ENCODE measurements at places on chromosomes 12 and 14.

DNA sequence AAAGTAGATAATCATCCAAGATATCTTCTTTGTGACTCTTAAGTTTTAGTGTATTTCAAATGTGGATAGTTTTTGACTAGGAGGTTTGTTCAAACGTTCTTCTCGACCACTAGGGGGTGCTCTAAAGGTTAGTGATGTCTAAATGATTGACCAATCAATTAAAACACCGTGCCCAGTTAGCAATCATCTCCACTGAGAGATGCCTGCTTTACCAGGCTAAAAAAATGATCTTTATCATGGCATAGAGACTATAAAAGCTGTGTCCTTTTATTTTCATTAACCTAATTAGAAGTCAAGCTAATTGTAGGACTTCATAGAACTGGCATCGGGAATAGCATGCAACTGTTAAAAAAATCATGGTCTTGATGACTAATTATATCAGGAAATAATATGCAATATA, 153.9 kb downstream of the PRKCH start:
- DNase-seq: no peak

- DNase-seq: no peak
These were observed 2.6 kb downstream of the KRT82 start for GRCh38 chr12:52403561-52403960.

DNA sequence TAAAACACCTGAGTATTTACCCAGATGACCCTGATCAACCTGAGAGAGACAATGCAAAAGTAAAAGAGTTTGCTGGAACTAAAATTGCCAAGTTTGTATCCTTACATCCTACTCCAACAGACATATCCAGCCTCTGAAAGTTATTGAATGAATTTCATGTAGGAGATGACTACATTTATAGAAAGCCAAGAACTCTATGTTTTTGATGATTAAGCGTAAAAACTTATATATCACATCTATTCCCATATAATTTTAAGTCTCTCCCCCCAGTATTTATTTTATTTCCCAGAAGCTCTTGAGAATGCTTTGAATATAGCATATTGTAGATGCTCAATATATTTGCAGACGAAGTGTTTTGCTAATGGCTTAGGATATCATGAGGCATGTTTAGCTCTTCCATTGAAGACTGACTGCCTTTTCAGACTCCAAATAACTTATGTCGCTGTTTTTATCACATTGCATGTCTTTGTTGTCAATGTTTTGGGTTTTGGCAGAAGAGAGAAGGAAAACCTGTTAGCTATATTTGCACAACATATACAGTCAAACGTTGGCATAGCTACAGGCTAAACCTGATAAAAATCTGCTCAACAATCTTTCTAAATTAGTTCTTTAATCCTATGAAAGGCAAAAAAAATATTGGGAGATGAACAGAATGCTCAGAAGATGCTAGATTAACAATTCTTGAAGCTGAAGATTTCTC, 213.6 kb downstream of the DIO2 start:
- DNase-seq: no peak

GRCh38 chr14:22908601-22909000, 10.3 kb downstream of the RBM23 start:
- DNase-seq: no peak

- no peak for DNase-seq
These were observed 23.9 kb downstream of the LRRK2 start for GRCh38 chr12:40248585-40249297.

DNA sequence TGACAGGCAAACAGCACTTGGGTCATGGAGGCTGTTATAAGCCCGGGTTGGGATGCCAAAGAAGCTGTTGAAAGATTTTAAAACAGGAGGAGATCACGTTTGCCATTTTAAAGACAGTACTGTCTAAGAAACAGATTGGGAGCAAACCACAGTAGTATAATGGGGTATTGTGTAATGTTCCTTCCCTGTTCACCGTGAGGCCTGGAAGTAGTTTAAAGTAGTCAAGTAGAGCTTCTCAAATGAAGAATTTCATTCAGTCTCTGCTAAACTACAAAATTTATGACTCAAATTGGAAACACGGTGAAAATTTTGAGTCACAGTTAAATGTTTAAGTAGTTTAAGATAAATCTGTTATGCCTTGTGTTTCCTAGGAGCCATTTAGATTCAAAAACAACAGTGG, 35.8 kb downstream of the ATP2A2 start:
- DNase-seq: no peak

GRCh38 chr12:89370850-89371249, 18.5 kb upstream of the DUSP6 start:
- DNase-seq: no peak

DNA sequence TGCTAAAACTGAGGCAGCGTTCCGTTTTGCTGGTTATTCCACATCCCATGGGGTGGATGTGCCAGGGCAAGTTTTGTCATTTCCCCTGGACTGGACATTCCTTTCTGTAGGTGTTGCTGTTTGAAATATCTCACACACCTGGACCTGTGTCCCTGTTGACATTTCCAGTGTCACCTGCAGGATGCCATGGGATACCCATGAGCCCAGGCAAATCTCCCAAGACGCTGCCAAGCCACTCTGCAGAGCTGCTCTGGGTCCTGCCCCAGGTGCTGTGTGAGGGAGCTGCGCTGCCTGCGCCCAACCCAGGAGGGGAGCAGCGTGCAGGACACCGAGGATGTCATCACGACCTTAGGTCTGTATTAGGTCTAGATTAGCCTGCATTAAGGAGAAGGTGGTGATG, 5.2 kb upstream of the PACS2 start:
- DNase-seq: no peak

- DNase-seq: no peak
These were observed 34.9 kb upstream of the CTDSP2 start for GRCh38 chr12:57881475-57881874.

DNA sequence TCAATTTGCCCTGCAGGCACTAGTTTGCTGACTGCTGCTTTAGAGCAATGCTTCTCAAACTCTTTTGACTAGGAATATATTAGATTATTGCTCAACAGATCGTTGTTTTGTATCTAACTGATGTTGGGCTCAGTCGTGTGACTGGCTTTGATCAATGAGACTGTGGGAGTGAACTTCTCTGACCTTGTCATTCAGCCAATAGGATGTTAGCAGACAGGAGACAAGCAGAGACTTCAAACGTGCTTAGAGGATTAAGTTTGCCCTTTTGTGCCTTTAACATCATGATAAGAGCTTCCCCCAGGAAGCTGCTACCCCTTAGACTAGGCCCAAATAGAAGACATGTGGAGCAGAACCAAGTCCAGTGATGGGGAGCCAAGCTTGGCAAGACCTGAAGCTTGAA, 76.7 kb upstream of the ELK3 start:
- no peak for DNase-seq

DNA sequence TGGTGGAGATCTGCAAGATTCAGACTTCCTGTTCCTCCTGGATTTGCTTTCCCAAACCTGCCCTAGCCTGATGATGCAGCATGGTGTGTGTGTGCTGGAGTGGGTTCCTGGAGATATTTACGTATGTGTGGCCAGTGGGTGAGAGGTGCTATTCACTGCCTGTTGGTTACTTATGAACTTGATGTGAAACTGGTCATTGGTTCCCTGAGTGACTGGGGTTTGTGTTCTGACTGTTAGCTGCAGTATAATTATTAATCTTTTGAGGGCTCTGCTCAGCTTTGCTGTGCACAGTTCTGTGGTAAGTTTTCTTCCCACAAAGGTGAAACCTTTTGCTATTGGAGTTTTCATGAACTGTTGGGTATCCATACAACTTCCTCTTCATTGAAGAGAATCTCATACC, 541.8 kb upstream of the FBXO33 start:
- no peak for DNase-seq

DNA sequence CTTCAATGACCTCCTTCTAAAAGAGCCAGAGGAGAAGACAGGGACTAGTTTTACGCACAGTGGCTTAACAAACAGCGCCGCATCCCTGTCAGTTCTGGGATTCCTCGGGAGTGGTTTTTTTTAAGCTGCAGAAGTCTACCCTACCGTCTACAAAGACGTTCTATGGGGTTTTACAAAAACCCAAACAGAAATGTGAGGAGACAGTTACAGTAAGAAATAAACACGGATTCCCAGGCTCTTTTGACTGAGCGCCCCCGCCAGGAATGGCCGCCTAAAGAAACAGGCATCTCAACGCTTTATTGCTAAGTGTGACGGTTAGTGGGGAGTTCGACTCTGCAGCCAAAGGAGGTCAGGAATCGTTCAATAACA, 484 bp downstream of the ALKBH1 start:
- peak; percentile 2 for DNase-seq

DNA sequence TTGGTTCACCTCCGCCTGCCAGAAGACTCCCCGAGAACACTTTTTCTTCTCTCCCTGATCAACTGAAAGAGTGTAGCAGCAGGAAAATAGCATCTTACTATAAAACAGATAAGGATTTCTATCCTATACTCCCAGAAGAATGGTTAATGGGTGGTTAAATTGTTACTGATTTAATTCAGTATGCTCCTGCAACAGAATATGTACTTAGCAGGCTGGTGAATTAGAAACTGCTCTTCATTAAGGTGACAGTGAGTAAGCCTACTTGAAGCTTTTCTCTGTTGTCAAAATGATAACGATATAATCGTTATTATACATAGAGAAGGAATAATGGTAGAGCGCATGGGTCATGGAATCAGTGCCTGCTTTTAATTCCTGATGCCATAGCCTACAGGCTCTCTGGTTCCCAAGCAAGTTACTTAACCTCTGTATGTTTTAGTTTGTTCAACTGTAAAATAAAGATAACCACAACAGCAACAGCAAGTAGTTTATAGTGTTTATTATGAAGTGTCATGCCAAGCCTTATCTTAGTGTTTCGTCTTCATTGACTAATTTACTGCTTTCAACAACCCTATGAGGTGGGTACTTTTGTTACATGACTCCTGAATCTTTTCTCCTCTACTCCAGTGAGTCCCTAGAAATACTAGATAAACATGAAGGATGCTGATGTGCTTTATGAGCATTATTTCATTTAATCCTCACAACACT, 392.6 kb downstream of the CCDC91 start:
- DNase-seq: no peak

DNA sequence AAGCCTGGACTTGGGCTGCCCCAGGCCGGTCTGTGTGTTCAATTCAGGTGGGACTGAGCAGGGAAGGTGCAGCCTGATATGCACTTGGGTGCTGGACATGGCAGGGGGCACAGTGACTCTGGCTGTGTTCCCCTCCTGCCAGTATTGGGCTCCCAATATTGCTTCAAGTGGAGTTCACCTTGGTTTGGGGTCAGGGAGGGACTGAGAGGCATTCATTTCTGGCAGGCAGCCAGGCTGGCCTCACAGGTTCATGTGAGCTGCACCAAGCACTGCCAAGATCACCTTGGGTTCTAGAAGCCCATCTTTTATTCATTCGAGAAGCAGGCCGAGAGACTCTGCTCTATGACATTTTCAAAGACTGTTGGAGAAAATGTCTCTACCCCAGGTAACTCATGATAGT, 245.0 kb downstream of the CHST11 start:
- DNase-seq: no peak

DNA sequence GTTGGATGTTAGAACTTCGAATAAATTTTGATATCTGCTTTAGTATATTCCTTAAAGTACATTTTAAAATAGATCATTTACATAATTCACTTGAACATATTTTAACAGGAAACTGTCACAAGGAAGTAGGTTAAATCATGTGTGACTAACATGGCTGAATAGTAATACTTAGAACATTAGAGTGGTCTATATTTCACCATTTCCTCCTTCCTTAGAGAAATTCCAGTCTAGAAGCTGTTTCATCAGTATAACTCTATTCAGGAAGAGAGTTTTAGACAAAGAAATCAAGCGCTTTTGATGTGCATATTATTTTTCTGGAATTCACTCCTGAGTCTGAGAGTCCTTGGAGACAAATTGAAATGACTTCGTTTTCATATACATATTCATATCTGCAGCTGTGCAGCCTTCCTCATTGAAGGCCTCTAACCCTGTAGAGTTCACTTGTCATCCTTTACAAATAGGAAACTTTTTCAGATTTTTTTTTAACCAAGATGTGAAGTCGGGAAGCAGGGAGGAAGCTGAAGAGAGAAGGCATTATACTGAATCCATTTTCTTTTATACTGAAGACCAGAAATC, 28.4 kb downstream of the IRAK3 start:
- no peak for DNase-seq

DNA sequence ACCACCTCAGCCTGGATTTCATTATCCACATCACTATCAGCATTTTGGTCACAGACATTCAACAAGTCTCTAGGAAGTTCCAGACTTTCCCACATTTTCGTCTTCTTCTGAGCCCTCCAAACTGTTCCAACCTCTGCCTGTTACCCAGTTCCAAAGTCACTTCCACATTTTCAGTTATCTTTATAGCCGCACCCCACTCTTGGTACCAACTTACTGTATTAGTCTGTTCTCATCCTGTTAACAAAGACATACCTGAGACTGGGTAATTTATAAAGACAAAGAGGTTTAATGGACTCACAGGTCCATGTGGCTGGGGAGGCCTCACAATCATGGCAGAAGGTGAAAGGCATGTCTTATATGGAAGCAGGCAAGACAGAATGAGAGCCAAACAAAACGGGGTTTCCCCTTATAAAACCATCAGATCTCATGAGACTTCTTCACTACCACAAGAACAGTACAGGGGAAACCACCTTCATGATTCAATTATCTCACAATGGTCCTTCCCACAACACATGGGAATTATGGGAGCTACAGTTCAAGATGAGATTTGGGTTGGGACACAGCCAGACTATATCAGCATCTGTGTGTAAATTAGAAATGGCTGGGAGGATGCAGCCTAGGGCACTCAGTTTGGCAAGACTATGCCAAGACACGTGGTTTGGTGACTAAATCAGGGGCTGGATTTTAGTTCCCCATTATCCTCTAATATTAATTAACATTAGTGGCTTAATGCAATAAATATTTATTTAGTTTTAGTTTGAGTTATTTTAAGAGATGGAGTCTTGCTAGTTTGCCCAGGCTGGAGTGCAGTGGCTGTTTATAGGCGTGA, 16.2 kb upstream of the FUT8 start:
- DNase-seq: no peak

GRCh38 chr12:14260011-14260993, 105.2 kb upstream of the ATF7IP start:
- DNase-seq: no peak

DNA sequence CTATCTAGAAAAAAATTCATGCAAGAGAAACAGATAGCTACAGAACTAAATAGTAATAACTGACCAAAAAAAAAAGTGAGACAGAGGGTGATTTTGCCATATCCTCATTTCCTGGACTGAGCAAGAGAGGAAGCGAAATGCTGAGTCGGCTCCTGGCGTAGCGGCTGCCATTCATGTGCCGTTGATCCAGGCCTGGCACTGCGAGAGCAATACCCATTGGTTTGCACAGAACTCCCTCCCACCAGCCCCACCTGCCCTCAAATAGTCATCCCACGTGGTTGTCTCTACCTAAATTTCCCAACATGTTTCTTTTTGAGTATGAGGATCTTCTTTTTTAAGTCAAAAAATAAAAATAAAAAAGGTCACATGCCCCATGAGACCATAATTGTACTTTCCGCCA, 9.4 kb upstream of the WNT5B start:
- DNase-seq: no peak

GRCh38 chr14:33972583-33973081, 21.8 kb upstream of the EGLN3 start:
- no peak for DNase-seq

Measured in activated CD4-positive, alpha-beta T cell treated with anti-CD3 and anti-CD28 coated beads for 24 hours (primary cell).